ENCODE measurements at places on chromosomes 6 and 20.

- DNase-seq = no peak
Observed at GRCh38 chr6:100415768-100416167, 49.0 kb downstream of the SIM1 start.

GRCh38 chr20:51463560-51463959 lies 79.0 kb downstream of the NFATC2 start:
- no peak for DNase-seq

DNA sequence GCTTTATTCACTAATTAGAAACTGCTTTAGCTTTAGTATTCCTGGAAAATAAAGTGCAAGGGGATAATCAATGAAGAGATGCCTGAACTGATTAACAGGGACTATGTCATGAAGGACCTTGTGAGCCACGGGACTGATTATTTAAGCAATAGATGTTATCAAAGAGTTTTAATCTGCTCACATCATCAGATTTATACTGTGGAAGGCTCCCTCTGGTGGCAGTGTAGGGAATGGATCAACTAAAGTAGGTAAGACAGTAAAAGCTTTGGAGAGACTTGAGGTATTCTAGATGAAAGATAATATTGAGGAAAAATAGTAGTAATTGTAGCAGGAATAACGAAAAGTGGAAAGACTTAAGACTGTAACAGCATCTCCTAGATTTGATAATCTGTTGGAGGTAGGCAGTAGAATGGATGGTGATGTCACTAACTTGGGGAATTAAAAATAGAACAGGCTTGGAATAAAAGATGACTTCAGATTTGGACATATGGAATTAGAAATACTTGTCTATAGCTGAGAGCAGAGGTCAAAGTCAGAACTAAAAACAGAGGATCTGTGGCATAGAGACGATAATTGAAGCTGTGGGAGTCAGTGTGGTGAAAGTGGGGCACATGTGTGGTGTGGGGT lies 80.3 kb upstream of the HTR1E start:
- DNase-seq = peak; percentile 4

- DNase-seq = no peak
Observed at GRCh38 chr20:63944078-63944941, 11.9 kb downstream of the UCKL1 start.

GRCh38 chr20:54497931-54498718 lies 22.7 kb downstream of the DOK5 start:
- DNase-seq = no peak

- DNase-seq = no peak
Observed at GRCh38 chr20:39214828-39215227, 252.7 kb downstream of the DHX35 start.

GRCh38 chr6:106397431-106397830 lies 36.9 kb downstream of the CRYBG1 start:
- DNase-seq = no peak

GRCh38 chr20:55258559-55258958 lies 746.8 kb downstream of the CBLN4 start:
- no peak for DNase-seq

DNA sequence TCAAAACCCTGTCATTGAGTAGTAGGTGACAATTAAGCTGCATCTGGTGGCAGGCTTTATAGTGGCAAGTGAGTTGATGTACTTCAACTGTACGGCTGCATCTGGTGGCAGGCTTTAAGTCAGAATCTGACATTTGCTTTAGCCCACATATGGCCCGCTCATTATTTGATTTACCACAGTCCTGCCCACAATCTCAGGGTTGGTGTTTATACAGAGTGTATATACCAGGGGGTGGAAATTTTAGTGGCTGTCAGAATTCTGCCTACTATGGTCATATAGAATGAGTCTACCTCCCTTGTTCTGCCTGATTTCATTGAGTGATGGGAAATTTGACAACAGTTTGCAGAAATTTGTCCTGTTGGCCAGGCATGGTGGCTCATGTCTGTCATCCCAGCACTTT lies 112.3 kb downstream of the SMAP1 start:
- DNase-seq = no peak

GRCh38 chr20:44648579-44648978 lies 2.9 kb downstream of the ADA start:
- DNase-seq = no peak

- no peak for DNase-seq
Observed at GRCh38 chr6:157640746-157641451, 182.1 kb upstream of the SNX9 start.

- DNase-seq = no peak
Observed at GRCh38 chr20:49276961-49277785, 684 bp downstream of the ZNFX1 start.

DNA sequence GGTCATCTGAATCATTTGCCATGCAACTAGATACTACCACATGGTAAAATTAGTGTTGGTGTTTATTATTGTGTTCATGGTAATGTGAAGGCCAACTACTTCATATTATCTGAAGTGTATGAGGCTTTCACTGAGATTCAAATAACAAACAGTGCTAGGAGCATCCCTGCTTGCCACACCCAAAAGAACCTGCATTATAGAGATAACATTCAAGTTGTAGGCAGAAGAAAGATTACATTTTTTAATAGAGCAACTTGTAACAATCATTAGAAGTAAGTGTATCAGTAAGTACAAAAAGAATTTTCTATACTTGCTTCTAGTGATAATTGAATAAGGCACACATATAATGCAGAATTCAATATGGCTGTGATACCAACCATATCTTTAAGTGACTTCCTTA lies 49.8 kb downstream of the BCKDHB start:
- DNase-seq = no peak

GRCh38 chr6:139323511-139324300 lies 31.9 kb upstream of the TXLNB start:
- no peak for DNase-seq

DNA sequence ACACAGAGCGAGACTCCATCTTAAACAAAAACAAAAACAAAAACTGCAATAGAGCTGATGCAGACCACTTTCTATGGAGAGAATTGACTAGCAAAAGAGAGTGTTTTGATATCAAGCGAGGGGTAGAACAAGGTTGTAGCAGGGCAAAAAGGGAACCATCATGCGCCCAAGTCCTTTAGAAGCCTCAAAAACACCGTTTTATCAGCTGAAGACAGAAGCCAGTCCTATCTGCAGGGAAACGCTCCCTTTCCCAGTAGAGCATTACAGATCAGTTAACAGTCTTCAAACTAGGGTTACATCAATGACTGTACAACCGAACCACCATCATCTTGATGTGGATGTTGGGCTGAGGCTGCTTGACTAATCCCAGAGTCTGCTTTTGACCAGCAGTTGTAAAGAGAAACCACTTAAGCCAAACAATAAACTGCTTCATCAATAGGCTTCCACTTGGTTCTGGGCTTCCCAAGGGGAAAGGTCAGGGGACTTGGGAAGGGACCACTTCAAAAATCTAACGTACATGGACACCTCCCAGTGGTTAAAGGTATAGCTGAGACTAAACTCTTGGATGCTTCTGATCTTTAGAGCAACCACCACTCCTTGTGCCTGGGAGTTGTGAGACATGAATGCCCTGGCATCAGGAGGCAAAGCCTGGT lies 59.6 kb upstream of the SPDEF start:
- no peak for DNase-seq

- DNase-seq = no peak
Observed at GRCh38 chr6:54900666-54901065, 54.1 kb downstream of the FAM83B start.

DNA sequence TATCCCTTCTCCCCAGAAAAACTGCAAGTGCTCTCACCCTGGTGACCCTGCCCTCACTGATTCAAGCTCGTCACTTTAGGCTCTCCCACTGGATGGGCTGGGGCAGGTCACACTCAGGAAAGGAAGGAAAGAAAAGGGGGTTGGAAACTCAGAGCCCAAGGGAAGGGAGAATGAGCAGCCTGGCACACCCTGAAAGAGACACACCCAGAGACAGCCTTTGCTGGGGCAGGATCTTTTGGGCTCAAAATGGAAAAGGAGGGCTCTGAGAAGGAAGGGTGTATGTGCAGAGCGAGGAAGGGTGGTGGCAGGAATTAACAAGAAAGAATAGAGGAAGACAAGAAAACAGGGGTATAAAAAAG lies 2.5 kb downstream of the PPP1R18 start:
- no peak for DNase-seq

DNA sequence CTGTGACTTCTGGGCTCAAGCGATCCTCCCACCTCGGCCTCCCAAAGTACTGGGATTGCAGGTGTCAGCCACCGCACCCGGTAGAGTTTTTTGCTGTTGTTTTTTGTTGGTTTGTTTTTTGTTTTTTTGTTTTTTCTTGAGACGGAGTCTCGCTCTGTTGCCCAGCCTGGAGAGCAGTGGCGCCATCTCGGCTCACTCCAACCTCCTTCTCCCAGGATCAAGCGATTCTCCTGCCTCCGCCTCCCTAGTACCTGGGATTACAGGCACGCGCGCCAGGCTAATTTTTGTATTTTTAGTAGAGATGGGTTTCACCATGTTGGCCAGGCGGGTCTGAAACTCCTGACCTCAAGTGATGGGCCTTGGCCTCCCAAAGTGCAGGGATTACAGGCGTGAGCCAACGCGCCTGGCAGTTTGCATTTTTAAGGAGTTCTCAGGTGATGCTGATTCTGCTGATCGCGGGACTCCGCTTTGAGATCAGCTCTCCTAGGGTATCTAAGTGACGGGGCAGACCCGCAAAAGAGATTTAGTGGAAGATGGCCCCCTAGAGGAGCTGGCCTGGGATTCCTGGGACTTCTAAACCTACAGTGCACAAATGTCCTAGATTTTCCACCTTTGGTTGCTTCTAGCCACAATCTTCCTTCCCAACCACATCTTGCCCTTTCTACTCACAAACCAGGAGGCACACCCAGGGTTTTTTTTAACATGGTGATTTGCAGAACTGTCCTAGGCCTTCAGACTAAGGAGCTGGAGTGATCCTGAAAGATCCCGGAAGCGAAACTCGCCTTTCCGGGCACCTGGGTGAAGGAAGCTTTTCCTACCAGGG lies 45.2 kb downstream of the DPPA5 start:
- no peak for DNase-seq

DNA sequence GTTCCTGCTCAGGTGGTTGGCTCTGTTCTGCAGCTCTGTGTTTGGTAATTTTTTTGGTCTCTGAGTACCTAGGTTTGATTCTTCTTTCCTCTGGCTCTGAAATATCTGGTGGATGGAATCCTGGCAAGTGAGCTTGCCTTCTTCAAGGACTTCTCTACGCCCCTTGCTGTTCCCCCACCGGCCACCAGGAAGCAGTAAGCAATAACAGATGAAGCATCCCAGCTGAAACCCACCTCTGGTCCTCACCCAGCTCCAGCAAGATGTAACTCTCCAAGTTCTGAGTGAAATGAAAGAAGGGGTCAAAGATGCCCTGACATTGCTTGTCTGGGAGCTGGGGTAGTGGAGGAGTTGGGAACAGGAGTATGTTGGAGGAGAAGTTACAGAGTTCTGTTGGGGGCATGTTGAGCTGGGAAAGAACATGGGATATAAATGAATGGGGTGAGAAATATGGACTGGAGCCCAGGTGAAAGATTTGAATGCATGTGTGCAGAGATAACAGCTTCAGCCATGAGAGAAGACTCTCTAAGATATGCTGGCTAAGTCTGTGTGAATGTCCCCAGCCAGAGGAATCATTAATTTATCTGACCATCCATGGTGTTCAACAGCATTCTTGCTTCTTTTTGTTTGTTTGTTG lies 51.3 kb upstream of the GLP1R start:
- DNase-seq = no peak

DNA sequence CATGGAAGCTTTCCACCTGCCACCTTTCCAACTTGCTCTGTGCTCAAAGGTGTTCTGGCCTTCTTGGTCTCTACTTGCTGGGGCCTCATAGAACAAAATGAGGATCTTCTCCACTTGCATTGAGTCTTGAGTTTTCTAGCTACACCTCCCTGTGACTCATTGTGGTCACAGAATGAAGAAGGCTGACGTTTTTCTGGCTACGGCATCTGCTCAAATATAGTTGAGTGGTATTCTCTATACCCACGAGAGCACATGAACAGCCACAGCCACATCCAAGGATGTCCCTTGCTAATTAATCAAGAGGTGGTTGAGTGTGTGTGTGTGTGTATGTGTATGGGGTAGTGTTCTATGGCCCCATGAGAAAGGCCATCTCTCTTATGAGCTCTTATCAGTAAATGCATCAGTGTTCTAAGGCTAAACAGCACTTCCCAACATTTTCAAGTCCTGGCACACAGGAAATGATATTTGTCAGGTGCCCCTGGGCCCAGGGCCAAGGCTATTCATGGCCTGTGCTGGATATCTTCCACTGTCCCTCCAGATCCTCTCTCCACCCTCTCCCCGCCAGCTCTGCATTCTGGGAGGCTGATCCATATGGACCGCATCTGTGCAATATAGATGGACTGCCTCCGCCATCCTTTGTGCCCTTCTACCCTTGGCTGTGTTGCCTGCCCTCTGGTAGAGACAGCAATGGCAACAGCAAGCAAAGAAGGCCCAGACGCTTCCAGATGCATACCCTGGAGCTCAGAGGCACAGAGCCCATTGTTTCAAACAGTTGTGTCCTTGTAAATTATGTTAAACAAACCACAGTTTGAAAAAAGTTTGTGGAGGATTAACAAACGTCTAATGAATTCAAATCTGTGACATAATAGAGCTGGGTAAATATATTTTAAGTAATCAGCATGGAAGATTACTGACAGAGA lies 150.2 kb downstream of the LRFN2 start:
- no peak for DNase-seq

GRCh38 chr20:24679448-24680047 lies 210.1 kb downstream of the SYNDIG1 start:
- DNase-seq = no peak

GRCh38 chr20:50776122-50776817 lies 18.6 kb upstream of the BCAS4 start:
- DNase-seq = no peak

DNA sequence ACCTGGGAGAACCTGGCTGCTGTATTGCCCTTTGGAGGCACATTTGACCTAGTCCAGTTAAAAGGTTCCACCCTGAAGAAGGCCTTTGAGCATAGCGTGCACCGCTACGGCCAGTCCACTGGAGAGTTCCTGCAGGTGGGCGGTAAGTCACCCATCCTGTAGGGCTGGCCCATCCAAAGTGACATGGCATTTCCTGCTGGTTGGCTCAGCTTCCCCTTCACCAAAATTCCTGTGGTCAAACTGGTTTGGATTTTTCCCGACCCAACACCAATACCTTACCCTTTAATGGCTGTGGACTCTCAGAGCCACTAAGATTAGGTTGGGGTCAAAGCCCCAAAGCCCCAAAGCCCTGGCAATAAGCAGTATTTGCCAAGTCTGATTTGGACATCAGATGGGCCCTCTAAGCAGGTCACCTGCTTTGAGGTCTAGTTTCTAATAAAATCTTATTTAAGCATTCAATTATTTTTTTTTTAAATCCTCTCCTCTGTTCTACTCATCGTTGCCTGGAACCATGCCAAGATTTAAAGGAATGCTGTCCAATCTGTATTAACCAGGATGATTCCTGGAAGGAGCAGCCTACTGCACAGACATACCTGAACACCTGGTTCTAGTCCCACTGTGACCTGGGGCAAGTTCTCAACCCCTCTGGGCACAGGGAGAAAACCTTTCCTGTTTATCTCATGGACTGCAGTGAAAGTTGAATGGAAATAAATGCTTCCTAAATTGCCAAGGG lies 40.8 kb downstream of the NT5E start:
- DNase-seq = no peak

- DNase-seq = no peak
Observed at GRCh38 chr6:21524201-21524600, 69.3 kb upstream of the SOX4 start.
